ENCODE measurements at places on chromosomes 7 and 10.

DNA sequence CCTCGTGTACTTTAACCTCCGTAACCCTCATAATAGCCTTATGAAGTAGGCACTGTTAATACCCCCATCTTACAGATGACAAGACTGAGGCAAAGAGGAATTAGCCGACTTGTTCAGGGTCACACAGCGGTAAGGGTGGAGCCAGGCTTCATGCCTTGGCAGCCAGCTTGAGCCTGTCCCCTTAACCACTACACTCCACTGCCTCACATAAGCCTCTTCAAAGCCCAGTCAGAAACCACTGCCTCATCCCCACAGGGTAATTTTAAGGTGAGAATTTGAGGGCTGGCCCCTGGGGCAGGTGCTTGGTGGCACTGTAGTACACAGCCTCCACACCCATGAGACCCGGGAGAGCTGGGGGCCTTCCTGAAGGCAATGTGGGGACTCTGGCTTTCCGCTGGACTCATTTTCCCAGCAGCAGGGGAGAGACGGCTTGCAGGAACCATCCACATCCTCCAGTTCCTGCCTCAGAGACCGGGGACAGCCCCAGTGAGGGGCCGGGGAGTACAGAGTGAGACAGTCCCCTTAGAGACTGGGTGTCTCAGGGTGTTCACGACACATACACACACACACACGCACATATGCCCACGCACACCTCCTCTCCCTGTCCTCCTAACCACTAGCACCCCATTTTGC, 7.6 kb upstream of the C10orf105 start:
- peak; percentile 18 for DNase-seq

GRCh38 chr7:123030631-123031030, 35.1 kb upstream of the TAS2R16 start:
- DNase-seq = no peak

DNA sequence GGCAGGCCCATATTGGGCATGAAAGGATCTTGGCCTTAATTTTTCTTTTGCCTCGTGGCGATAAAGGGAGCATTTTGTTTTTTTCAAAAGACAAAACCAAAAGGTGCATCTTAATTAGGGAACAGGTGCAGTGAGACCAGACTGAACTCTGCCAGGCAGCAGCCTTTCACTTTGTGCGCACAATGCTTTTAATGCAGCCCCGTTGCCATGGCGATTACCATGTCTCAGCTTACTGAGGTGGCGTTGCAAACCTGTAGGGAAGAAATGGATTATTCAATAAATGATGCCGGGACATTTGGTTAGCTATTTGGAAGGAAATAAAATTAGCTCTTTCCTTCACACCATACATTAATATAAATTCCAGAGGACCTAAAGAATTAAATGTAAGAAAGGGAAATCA, 61.9 kb downstream of the MYL10 start:
- no peak for DNase-seq

- DNase-seq = no peak
These were observed 648.8 kb downstream of the ARL4A start for GRCh38 chr7:13336227-13336626.

DNA sequence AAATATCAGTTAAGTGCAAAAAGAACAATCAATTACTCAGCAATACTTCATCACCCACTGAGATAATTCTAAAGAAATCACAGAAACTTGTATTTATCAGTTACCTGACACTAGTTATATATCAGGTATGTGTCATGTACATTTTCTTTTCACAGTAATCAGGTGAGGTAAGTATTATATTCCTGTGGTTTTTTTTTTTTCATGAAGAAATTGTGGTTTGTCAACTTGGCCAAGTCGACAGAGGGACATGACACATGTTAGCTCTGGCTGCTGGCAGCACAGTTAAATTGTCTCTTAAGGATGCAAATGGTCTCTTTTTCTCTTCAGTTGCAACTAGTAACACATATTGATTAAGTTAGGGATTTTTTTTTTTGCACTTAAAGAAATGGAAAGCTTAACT, 13.7 kb upstream of the GPR141 start:
- DNase-seq = no peak

- no peak for DNase-seq
These were observed 1162.2 kb downstream of the TYW1 start for GRCh38 chr7:68158686-68159295.

DNA sequence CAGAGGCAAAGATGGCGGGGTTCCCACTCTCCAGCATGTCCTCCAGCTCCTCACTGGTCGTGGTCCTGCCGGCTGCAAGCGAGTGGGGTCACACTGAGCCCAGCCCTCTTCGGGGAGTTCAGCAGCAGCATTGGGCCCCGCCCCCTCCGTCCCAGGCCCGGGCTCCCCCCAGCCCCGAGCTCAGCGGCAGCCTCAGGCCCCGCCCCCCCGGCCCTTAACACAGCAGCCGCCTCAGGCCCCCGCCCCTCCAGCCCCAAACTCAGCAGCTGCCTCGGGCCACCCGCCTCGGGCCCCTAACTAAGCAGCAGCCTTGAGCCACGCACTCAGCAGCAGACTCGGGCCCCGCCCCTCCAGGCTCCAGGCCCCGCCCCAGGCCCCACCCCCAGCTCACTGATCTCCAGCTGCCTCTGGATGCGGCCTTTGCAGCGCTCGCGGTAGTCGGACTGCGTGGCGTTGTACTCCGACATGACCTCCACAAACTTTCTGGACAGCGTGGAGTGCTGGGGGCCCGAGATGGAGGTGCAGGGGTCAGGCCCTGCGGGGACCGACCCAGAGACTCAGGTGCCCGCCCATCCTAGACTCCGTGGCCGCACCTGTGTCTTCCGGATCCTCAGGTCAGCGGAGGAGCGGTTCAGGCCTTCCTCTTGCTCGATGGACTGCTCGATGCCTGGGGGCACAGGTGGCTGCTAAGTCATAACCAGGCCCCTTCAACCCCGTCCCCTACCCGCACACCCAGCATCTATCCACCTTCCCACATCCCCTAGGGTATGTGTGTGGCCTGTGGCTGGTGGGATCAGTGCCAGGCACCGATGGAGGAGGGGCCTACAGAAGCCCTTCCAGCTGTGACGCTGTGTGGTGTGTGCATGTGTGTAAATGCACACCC, 15.5 kb downstream of the STX1A start:
- no peak for DNase-seq

DNA sequence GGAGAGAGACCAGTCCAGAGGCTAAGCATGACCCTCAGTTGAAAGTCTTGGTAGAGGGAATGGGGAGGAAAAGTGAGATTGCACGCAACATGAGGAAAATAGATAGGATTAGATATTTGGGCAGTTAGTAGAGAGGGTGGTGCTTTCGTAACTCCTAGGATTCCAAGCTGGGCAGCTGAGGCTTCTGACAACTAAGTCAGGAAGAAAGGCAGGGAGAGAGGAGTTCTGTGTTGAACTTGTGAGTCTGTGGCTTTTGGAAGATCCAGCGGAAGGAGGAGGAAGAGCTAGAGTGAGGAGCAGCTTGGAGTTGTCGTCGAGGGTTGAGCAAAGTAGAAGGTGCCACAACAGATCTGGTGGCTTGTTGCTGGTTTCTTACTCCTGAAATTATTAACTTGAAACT, 21.8 kb downstream of the CUL1 start:
- DNase-seq = no peak
